Glomerular endothelial cell (primary cell): ENCODE measurements at places on chromosomes 11 and 22. TPM values are rescaled to one million over a fixed set of nuclear protein-coding genes. Genes with fewer than 3 reads are reported as not detected.

The SMTNL1 gene
- total RNA-seq = not detected in 2 replicates

The OR10A4 gene
- total RNA-seq = not detected in 2 replicates

- DNase-seq = no peak
These were observed 431 bp downstream of the KMT2A start for GRCh38 chr11:118436639-118437207.

The CALCB gene
- not detected in 2 replicates for total RNA-seq

DNA sequence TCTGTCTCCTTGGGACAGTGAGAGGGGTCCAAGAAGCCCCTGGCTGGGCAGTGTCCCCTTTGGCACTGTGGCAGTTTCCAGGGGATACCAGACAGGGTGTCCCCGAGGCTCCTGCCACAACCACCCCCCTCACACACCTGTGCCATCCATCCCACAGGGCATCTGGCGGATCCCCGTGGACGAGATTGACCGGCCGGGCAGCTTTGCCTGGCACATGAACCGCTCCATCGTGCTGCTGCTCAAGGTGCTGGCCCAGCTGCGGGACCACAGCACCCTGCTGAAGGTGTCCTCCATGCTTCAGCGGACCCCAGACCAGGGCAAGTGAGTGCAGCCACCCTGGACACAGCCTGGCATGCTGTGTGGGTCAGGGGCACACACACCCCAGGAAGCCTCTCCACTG is 17.0 kb upstream of the SUSD2 start:
- no peak for DNase-seq

The FXYD2 gene
- 3.4 and 89.7 TPM in 2 replicates for total RNA-seq

- DNase-seq = no peak
These were observed 10.0 kb downstream of the MS4A2 start for GRCh38 chr11:60098508-60098907.

- no peak for DNase-seq
These were observed 138.6 kb downstream of the WNT7B start for GRCh38 chr22:45838305-45838887.

DNA sequence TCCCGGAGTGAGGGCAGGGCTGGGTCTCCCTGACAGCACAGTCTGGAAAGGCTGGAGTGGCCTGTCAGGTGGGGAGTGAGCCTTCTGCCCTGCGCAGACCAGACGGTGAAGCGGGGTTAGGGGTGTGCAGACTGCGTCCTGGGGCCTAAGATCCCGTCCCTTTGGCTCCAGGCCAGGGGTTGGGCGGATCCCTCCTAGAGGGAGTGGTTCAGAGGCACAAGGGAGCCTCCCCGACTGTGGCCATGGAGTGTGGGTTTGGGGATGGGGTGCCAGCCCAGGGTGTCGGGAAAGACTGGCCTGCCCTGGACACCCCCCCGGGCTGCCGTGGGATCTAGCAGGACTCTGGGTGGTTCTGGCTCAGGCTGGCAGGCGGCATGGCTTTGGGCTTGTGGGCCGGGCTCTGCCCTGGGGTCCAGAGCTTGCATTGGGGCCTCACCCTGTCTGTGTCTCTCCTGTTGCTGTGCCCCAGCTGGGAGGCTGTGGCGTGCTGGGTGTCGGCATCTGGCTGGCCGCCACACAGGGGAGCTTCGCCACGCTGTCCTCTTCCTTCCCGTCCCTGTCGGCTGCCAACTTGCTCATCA is 19.5 kb downstream of the TSPAN4 start:
- DNase-seq = no peak
